NCI-H748 treated with DMSO at 0.1 percent for 48 hours (cell line): ENCODE measurements at places on chromosomes 7 and 10.

- no peak for DNase-seq
Observed at GRCh38 chr10:69315100-69315542, 36.8 kb downstream of the HK1 start.

DNA sequence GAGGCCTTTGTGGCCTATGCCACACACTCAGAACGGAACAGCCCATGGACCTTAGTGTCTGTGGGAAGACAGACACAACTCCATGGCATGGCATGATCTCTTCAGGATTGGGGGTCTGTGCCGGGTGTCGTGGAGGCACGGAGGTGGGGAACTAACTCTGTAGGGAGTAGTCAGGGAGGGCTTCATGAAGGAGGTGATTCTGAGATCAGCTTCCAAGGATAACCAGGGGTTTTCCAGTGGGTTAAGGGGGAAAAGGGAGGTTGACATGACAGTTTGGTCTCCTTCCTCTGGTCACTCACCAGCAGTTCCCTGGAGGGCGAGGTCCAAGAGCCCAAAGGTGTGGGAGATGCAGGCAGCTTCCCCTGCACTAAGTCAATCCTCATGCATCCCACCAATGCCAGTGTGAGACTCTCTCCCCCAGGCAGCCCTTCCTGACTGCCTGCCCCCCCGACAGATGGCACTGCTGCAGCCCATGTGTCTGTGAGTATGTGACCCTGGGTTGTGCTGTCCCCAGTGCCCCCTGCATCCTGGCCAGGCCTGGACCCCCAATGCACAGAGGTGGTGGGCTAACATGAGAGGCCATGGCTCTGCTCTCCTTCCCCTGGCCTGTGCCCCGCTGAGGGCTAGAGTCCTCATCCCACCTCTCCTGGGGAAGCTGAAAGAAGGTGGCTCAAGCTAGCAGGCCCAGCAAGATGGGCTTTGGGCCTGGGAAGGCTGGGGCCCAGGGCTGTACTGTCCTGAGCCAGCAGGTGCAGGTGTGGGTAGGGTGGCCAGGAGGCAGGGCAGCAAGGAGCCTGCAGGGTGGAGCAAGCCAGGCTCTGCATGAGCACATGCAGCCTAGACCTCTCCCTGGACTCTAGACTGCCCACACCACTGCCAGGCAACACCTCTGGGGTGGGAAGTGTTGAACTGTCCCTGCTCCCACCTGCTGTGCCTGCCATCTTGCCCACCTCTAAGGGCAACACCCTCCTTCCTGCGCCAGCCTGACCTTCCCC, 39.7 kb downstream of the RASGEF1A start:
- DNase-seq: no peak

DNA sequence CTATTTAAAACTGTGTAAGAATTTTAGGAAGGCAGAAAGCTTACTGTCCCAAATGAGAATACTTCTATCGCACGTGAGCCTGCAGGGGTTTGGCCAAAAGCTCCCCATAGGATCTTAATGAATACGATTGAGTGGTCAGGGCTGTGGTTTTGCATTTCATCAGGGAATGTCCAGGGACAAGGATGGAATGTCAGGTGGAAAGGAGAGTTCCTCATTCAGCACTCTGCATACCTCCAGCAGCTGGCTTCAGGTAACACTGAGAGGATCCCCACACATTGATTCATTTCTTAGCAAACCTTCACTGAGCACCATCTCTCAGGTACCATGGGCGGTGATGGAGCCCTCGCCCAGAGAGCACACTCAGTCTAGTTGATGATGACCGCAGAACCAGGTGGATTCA, 27.2 kb downstream of the ANK3 start:
- DNase-seq: no peak

DNA sequence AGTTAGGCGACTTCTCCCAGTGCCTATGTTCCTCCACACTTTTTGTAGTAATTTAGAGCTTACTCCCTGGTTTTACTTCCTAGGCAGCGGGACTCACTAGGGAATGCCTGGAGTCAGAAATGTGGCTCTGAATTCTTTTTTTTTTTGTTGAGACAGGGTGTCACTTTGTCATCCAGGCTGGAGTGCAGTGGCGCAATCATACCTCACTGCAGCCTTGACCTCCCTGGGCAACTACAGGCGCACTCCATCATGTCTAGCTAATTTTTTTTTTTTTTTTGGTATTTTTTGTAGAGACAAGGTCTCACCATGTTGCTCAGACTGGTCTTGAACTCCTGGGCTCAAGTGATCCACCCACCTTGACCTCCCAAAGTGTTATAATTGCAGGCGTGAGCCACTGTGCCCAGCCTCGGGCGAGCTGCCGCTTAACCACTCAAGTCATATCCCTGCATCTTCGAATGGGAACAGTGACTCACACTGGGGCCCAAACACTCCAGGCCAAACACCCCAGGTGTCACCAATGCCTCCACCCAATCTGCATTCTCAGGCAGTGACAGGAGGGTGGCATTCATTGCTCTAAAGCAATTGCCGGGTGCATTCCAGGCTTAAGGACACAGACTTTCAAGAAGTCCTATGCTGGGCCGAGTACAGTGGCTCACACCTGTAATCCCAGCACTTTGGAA, 19.6 kb downstream of the RGS10 start:
- no peak for DNase-seq

DNA sequence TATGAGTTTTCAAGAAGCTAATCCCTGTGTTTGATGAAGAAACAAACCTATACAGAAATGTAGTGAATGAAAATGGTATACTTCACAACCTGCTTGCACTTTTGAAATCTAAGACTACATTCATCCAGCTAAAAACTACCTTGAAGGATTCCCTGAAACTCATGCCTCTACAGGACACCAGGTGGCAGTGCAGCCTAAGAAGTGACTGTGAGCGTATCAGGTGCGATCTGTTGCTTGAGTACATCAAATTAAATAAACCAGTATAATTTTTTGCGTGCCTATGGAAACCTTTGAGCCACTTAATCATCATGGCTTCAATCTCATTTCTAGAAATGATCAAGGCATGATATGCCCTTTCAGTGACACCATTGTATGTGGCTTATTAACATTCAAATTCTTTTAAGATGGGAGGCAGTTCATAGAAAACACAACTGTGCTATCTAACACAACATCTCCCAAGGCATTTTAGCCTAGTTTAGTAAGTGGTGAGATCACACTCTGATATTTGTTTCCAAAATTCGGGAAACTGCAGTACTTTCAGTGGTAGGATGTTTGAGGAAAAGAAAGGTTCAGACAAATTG, 57.4 kb downstream of the PPP1R17 start:
- DNase-seq: peak; percentile 76

- no peak for DNase-seq
Observed at GRCh38 chr10:20215547-20216152, 399.4 kb downstream of the PLXDC2 start.

DNA sequence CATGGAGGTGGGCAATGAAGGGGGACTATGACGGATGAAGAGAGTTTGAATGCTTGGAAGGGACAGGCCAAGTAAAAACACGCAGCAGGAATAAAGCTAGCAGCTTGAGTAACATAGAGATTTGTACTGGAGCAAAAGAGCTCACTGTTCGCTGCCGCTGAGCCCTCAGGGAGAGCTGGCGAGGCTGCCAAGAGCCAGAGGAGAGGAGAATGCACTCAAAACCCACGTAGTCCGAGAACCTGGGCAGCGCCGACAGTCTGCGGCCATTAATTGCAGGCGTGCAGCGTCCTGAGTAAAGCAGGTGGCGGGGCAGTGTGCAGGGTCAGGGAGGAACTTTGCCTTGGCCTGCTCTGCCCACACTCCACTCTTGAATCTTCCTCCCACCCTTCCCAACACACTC, 68.2 kb downstream of the SLC37A3 start:
- DNase-seq: no peak
